ENCODE measurements at places on chromosomes 4 and X.
A peak's percentile ranks its signal among the peaks of the same experiment; 100 is the strongest.

DNA sequence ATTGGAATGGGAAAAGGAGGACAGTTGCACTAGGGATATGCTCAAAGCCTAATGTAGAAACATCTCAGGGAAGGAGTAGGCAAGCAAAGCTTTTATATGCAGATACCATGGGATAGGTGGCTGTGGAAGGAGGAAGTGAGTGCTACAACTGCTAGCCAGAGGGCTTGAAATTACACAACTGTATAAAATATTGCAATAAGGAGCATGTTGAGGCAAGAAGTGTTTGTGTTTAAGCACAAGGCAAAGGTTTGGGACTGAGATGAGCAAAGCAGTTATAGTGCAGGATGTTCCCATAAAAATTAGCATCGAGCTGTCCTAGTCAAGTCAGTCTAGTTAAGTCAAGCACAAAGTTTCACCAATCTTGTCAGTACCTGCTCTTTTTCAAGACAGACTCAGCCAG is 35.6 kb upstream of the DCAF8L1 start:
- DNase-seq: no peak

DNA sequence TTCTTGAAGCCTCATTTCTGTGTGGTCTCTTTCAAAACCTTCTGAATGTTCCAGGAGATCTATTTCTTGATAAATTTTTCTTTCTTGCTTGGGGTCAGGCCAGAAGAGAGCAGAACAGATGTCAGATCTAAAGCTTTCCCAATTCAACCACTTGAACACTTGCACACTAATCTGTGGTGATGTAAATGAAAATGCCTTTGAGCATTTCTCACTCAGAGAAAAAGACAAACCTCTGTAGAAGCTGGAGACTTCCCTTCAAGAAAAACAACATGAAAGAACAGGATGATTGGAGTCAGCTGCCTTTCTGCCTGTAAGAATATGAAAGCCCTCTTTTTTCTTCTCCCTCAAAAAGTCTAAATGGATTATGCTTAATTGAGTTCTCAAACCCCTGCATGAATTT is 11.2 kb downstream of the IGFBP7 start:
- peak; percentile 89 for DNase-seq

- peak; percentile 27 for DNase-seq
Observed at GRCh38 chr4:79852305-79852730, 220.7 kb downstream of the ANTXR2 start.

DNA sequence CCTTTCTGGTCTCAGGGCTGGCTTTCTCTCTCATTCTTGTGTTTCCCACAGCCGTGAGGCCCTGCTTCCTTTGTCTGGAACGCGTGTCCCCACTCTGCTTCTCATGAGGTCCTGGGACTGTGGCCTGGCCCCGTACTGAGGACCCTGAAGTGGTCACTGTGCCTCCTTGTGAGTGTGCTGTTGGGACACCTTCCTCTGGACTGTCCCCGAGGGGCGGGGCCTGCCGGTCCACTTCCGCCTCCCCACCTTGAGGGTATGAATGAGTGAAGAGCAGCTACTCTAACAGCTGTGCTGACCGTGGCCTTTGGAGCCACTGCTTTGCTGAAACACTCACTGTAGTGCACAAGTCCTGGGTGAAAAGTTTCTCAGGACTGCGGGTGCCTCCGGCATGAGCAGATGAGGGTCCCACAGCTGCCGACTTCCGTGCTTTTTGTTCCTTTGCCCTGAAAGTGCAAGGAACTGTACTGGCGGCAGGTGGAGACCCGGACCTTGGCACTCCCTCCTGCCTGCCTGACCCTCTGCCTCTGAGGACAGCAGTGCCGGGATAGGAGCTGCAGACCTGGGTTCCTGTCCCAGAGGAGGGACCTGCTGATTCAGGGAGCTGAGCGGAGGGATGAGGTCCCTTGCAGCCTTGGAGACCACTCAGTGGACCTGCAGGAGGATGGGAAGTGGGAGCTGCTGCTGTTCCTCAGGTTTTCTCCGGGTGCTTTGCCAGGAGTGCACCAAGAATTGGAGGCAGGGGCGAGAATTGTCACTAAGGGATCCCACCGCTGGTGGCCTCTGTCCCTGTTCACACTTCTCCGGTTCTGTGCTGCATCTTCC is 38.0 kb downstream of the HTT-AS start:
- no peak for DNase-seq

GRCh38 chr4:113383111-113383785 is 333.8 kb downstream of the ANK2 start:
- peak; percentile 90 for DNase-seq

- no peak for DNase-seq
Observed at GRCh38 chr4:139904406-139904805, 238.8 kb downstream of the MGST2 start.

GRCh38 chr4:79290376-79290775 is 35.5 kb downstream of the NAA11 start:
- DNase-seq: no peak

GRCh38 chr4:22238742-22239141 is 277.1 kb downstream of the ADGRA3 start:
- no peak for DNase-seq

DNA sequence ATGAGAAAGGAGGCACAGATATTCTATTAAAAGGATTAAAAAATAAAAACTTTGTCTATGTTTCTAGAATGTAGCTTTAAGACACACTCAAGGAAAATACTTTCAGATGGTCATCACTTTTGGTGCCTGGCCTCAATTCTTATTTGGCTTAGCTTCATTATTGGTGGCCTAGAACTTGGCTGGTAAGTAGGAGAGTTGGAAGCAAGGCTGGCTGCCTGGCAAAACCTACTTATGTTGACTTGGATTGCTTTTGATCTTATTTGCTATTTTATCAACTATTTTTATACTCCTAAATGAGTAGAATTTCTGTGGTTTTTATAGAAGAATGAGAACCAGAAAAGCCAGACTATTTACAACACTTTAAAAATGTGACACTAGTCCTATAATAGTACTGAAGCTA is 35.3 kb upstream of the JADE3 start:
- DNase-seq: peak; percentile 1

DNA sequence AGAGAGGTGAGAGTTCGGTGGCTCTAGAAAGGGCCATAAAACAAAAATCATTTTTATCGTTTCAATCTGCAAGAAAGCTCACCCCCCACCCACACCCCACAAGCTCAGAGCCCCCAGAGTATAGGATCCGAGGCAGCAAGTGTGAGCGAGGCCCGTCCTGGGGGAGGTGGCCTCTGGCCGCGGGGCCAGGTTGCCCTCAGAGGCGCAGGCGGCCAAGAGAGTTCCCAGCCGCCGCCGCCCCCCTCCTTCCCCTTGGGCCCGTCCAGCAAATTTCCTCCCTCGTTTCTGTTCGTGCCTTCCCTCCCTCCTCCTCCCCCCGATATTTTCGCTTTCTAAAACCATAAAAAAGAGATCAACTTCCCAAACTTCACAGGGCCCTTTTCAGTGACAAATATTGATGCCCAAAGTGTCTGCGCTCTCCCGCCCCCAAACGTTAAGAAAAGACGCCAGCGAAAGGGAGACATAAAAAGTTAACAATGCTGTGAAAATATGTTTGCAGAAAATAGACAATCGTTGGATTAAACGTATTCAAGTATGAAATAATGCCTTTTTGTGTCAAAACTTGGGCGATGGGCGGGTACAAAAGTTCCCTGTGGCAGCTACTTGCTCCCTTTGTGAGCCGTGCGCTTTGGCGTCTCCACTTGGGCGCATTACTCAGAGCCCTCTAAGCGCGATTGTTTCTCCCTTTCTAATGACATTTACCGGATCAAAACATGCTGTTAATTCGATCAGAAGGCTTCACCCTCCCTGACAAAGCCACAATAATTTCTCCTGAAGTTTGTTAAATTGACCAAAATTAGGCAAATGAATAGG is 1.1 kb upstream of the HELT start:
- DNase-seq: no peak

DNA sequence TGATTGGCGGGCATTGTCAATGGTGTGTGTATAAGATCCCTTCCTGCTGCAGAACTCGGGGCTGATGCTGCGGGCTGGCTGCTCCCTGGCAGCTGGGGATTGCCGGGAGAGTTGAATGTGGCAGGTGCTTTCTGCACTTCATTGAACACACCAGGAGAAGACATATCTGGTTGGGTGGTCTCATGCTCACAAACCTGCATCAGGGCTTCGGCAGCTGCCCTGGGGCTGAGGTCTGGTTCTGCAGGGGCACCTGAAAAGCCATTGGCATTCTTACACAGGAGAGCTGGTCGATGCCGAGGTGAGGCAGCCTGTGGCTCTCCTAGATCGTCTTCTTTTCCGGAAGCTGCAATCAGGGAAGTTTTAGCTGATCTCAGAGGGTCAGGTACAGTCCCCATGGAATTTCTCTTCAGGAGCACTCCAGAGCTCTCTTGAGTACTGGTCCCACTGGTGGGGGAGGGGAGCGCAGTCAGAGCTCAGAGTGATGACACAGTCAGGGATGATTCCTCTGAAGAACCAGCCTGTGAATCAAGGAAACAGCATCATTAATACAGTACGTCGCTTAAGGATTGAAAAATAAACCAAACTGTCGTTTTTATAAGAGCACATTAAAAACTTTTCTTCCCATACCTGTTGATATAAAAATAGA is 57.8 kb downstream of the GPRIN3 start:
- DNase-seq: no peak

- DNase-seq: peak; percentile 32
Observed at GRCh38 chr4:1992468-1993168, 16.2 kb downstream of the NELFA start.

DNA sequence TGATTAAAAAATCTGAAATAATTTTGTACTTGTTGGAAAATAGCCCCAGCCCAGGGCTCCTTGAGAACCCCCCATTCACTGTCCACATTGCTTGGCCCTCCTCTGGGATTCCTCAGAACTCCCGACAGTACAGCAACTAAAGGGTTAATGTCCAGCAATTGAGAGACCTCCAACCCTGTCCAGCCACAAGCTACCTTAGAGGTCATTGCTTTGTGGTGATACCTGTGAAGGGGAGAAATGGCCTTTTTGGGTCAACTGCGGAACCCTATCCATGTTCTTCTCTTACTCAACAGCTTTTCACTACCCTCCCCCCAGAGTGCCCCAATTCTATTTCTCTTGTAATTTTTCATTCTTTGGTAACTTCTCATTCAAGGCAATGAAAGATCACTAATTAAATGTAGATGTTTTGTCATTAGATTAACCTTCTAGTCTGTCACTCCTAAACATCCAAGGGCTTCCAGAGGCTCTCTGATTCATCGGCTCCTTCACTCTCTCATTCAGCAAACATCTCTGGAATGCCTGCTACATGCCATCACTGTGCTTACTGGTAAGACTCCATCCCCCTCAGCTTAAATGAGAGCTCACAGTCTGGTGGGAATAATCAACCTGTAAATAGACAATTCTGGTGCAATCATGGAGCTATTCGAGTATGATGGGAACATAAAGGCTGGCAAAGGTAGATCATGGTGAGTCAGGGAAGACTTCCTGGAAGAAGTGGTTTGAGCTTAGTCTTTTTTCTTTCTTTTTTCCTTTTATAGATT is 241.4 kb upstream of the PGRMC2 start:
- peak; percentile 97 for DNase-seq

GRCh38 chr4:110676241-110676640 is 53.4 kb upstream of the PITX2 start:
- DNase-seq: no peak

- no peak for DNase-seq
Observed at GRCh38 chr4:36267486-36268268, 13.7 kb upstream of the DTHD1 start.

- DNase-seq: peak; percentile 22
Observed at GRCh38 chr4:87679449-87680169, 29.5 kb downstream of the DMP1 start.

DNA sequence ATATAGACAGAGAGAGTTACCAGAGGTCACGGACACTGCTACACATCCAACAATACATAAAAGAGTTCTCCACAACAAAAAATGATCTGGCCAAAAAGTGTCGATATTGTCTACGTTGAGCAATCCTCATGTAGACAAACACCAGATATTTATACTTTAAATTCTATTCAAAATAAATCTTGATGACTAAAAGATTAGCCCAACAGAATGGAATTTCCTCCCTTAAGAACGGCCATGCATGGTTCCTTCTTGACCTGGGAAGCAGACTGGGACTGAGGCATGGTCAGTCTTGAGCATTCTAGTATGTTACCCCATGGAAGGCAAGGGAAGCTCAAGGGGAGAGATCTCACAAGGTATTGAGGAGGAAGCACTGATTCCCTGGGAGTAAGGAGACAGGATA is 43.5 kb downstream of the LHFPL1 start:
- DNase-seq: peak; percentile 42

DNA sequence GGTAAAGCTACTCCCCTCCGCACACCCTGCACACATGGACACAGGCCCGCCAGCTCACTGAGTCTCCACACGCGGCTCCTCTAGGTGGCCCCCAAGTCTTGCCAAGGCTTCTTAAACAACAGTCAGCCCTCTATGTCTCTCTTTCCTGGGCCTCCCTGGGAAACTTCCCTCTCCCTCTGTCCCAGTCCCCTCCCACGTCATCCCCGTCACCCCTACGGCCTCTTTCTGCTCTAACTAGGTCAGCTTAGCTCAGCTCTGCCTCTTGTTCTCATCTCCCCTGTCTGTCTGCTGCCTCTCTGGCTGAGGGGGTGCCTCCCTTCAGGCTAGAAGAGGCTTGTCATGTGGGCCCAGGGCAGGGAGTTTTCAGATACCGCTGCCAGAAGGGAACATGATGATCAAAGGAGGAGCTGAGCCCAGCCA is 38.8 kb downstream of the SEPTIN6 start:
- peak; percentile 1 for DNase-seq
